Stimulated activated CD8-positive, alpha-beta memory T cell treated with anti-CD3 and anti-CD28 coated beads, Interleukin-15, amount 100 ng/mL, for 48 hours (primary cell): ENCODE measurements at places on chromosomes 4 and X.

- DNase-seq, result no peak
These were observed 419.5 kb upstream of the ATOH1 start for GRCh38 chr4:93409035-93409434.

- no peak for DNase-seq
These were observed 68.4 kb downstream of the LDB2 start for GRCh38 chr4:16830081-16830480.

GRCh38 chrX:13309631-13310030, 10.2 kb downstream of the ATXN3L start:
- no peak for DNase-seq

- DNase-seq, result no peak
These were observed 65.9 kb upstream of the CAPN6 start for GRCh38 chrX:111336141-111336540.

GRCh38 chr4:19776929-19777328, 474.8 kb upstream of the SLIT2 start:
- no peak for DNase-seq

DNA sequence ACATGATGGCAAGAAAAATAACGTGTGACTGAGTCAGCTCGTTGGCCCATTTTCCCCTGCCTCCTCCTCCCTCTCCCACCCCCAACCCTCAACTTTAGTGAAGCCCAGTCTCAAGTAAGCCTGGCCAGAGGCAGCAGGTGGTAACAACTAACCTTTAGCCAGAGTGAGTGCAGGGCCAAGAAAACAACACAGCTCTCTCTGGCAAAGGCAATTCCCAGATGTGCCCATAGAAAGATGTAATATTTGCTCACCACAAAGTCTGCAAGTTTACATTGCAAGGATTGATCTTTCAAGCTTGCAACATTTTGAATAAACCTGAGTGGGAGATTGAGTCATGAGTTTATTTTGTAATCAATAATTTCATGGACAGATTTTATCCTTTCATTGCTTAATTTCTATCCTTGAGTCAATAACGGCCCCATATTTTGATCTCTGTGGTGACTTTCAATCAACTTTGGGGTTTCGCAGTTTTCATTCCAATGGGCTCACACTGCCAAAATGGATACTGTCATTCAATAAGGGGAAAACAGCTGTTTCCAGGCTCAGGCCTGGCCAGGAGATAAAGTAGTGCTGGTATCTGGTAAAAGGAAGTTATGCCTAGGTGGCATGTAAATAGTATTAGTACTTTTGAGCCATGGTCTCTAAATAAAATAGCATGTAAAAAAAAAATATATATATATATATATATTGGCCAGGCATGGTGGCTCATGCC, 130.7 kb upstream of the TMEM164 start:
- DNase-seq, result no peak

GRCh38 chrX:40097141-40097503, 636 bp downstream of the BCOR start:
- DNase-seq, result no peak

GRCh38 chrX:39381422-39381821, 580.2 kb downstream of the MID1IP1 start:
- no peak for DNase-seq

- no peak for DNase-seq
These were observed 29.3 kb upstream of the CXXC4 start for GRCh38 chr4:104524026-104524425.

GRCh38 chrX:19731307-19731820, 156.0 kb downstream of the SH3KBP1 start:
- no peak for DNase-seq

GRCh38 chrX:102599951-102600579, 750 bp downstream of the ARMCX5 start:
- no peak for DNase-seq

DNA sequence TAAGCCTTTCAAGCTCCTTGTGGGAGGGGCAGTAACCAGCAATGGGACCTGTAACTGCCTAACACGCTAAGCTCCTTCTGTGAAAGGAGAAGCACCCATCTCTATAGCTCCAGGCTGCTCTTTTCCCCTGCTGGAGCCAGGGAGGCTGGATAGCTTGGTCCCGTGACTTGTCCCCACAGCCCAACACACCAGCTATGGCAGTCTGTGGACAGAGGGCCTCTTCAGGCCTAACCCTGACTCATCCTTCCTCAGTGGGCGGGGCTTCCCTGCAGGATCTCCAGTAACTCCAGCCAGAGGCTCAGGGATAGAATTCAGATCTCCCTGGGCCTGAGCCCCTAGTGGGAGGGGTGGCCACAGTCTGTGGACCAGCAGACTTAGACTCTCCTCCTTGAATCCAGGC, 1290.1 kb downstream of the PCDH7 start:
- no peak for DNase-seq

- DNase-seq, result no peak
These were observed 1.1 kb upstream of the EPHA5 start for GRCh38 chr4:65671372-65671771.

DNA sequence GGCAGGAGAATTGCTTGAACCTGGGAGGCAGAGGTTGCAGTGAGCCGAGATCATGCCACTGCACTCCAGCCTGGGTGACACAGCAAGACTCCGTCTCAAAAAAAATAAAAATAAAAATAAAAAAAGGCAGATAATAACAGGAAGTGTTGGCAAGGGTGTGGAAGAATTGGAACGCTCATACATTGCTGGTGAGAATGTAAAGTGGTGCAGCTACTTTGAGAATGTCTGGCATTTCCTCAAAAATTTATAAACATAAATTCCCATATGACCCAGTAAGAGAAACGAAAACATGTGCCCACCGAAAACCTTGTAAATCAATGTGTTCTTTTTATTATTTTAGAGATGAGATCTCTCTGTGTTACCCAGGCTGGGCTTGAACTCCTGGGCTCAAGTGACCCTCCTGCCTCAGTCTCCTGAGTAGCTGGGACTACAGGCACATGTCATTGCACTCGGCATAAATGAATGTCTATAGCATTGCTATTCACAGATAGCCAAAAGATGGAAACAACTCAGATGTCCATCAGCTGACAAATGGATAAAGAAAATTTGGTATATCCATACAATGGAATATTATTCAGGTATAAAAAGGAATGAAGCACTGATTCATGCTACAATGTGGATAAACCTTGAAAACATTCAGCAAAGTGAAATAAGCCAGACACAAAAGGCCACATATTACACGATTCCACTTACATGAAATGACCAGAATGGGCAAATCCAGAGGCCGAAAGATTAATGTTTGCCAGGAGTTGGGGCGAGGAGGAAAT, 63.7 kb upstream of the PLAC1 start:
- DNase-seq, result no peak

- no peak for DNase-seq
These were observed 229.5 kb downstream of the GALNTL6 start for GRCh38 chr4:172042714-172043114.

DNA sequence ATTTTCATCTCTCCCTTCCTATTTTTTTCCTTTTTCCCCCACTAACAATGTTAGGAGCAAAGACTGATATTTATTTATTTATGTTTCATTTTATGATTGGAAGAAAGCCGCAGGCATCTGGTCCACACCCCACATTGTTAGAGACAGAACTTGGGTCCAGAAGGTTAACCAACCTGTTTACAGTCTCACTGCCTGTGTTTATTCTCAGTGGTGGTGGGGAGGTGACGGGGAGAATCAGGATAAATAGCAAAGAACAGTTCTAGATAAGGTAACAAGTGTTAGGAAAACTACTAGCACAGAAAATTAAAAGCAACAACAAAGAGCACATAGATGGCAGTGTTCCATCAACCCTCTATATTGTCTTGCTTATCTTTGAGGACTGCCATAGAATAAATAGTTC, 301.7 kb upstream of the DIPK2B start:
- DNase-seq, result no peak

DNA sequence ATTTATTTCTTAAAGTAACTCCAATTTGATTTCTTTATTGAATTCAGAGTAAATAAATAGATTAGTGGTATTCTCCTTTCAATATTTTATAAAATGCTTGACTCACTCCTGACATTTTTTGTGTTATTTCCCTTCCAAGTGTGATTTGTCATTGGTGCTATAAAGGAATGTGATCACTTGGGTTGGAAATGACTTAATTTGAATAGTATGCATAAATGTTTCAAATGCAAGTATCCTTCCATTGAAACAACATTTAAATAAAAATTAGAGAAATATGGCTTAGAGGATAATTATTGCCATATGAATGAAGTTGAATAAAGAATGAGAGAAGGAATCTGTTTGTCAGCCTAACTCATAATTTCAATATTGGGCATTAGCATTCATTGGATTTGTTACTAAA, 182.7 kb downstream of the PABPC4L start:
- no peak for DNase-seq

GRCh38 chrX:153731117-153731844, 6.6 kb downstream of the ABCD1 start:
- DNase-seq, result no peak

DNA sequence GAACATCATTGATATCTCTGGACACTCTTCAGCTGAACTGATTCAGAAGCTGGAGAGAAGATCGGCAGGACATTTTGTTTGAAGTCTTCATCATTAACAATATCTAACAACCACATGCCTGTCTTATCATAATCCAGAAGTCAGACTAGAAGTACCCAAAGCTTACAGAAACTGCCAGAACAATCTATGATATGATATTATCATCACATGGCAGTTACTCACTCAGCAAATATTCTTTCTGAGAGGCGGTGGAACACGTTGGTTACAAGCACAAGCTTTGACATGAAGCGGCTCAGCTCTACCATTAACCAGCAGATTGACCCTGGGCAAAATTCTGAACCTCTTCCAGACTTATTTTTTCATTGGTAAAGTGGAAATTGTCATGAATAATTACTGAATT, 69.4 kb upstream of the KIT start:
- DNase-seq, result no peak

GRCh38 chr4:118400356-118400755, 47.6 kb upstream of the PRSS12 start:
- no peak for DNase-seq

DNA sequence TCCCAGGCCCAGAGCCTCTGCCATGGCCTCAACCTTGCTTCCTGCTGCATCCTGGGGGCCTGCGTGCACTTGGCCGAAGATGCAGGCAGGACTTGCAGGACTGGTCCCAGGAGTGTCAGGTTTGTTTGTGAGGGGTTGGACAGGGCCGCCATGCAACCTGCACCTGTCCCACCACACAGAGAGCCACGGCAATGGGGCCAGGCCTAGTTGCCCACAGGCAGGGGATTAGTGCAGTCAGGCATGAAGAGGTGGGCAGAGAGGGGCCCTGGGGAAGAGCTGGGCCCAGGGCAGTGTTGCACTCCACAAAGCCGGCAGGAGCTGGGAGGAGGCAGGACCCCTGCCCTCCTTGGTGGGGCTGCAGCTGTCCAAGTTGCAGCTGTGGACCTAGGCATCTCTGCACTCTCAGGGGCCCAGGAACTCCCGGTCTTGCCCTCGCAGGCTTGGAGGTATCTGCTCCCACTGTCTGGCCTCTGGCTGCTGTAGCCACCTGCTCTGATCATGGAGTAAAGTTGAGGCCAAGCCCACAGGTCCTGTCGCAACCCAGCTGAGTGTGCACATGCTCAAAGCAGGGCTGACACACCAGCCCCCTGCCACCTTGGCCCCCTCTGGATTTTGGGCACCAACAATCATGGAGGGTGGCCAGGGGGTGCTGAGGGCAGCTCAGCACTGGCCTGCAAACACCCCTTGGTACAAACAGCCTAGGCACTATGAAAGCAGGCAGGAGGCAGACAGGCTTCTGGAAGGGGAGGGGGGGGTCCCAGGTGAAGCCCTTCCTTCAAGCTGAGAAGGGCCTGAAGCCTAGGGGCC, 190.4 kb upstream of the PCDH10 start:
- DNase-seq, result no peak

- no peak for DNase-seq
These were observed 194.4 kb downstream of the TMA16 start for GRCh38 chr4:163688856-163689255.

DNA sequence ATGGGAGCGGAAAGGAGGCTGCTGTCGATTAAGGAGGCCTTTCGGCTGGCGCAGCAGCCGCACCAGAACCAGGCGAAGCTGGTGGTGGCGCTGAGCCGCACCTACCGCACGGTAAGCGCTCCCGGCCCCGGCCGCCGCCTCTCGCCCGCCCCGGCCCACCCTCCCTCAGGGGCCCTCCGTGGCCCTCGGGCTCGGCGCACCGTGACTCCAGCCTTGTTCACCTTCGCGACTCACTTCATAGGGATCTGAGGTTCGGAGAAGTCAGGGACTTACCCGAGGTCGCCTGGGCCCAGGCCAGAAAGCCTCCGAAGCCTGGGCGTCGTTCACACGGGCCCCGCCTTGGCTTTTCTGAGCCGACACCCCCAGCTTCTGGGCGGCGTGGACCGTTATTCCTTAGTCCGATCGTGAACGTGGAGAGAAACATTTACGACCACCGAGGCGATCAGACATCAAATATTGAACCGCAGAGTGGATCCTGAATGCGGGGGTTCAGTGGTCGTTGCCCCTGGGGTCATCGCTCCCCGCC, 362 bp downstream of the NCAPG start:
- no peak for DNase-seq

- no peak for DNase-seq
These were observed 230.3 kb downstream of the UNC5C start for GRCh38 chr4:95318483-95318882.

- no peak for DNase-seq
These were observed 16.4 kb downstream of the INTS6L start for GRCh38 chrX:135536877-135537276.

- DNase-seq, result no peak
These were observed 106.3 kb downstream of the GC start for GRCh38 chr4:71677568-71677967.

GRCh38 chr4:2259036-2259540, 2.8 kb downstream of the MXD4 start:
- no peak for DNase-seq

DNA sequence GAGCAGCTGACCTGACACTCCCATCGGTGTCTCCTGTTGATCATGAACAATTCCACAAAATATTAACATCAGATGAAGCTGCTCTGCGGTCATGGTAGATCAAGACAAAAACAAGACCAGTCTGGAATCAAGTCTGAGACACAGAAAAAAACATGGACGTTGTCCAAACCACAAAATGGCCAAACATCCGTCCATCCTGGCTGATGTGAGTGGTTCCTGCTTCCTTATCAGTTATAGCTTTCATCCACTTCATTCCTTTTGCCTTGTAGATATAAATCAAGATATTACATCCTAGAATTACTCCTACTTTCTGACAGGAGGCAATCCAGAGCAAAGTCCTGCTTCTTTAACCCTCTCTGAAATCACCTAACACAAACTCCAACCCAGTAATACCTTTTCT, 28.8 kb upstream of the PCSK1N start:
- no peak for DNase-seq

- no peak for DNase-seq
These were observed 93.1 kb upstream of the TEX13A start for GRCh38 chrX:105313596-105313995.

DNA sequence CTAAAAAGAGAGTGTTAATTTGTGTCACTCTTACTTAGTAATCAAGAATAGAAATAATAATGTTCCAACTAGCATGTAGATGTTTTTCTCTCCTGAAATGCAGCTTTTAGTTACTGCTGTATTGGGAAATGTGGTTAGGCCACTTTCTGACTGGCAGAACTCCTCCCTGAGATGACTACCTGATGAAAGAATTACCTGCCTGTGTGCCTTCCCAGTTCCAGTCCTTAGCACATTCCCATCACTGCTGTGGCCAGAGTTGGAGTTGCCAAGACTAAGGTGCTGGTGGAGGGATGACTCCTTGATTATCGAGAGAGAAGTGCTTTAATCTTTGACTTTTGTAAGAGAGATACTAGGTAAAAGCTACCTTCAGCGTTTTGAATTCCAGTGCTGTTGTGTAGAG, 9.5 kb downstream of the GAB1 start:
- DNase-seq, result no peak
